Right hindlimb (tissue), 1 donor: ENCODE measurements at places on chromosomes 3 and 15.
A peak's percentile ranks its signal among the peaks of the same experiment; 100 is the strongest.

DNA sequence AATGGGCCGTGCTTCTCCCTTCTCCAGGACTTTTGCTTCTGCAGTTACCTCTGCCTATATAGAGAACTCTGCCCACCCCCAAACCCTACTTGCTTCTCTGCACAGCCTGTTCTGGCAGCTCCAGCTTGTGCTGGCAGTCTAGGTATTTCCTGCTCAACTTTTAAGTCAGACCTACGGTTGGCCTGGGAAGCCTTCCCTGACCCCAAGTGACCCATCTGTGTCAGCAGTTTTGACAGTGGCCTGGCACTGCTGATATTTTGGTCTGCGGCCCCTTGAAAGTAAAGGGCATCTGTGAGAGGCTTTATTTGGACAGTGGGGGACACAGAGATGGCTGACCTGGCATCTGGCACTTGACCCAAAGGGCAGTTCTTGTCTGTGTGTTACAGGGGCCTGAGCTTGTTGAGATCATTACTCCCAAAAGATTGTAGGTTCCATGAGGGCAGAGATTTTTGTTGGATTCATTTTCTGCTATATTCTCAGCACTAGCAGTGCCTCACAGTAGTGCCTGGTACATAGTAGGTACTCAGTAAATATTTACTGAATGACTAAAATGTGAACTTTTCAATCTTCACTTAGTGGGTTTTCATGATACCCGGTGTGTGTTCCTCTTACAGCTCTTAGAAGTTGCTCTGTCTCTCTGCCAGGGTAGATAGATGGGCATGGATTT lies 55.2 kb upstream of the TRAK1 start:
- no peak for DNase-seq

DNA sequence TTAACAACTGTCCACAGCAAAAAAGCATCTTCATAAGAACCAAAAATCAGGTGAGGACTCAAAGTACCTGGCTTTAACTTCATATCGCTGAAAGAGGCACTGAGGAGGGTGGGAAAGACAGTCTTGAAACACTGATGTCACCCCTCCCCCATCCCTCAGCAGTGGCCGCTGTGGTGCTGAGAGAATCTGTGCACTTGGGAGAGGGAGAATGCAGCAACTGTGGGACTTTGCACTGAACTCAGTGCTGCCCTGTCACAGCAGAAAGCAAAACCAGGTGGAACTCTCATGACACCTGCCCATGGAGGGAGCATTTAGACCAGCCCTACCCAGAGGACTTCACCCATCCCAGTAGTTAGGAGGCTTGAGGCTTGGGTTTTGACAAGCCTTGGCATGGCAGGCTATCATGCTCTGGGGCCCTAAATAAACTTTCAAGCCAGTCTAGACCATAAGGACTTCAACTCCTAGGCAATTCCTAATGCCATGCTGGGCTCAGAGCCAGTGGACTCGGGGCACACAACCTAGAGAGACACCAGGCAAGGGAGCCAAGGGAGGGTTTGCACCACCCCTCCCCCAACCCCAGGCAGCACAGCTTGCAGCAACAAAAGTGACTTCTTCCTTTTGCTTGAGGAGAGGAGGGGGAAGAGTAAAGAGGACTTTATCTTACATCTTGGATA lies 6.1 kb upstream of the ZSCAN2 start:
- DNase-seq: no peak

- no peak for DNase-seq
Observed at GRCh38 chr3:168083906-168084305, 11.8 kb downstream of the GOLIM4 start.

GRCh38 chr3:169827712-169828111 lies 15.0 kb upstream of the LRRC34 start:
- no peak for DNase-seq

DNA sequence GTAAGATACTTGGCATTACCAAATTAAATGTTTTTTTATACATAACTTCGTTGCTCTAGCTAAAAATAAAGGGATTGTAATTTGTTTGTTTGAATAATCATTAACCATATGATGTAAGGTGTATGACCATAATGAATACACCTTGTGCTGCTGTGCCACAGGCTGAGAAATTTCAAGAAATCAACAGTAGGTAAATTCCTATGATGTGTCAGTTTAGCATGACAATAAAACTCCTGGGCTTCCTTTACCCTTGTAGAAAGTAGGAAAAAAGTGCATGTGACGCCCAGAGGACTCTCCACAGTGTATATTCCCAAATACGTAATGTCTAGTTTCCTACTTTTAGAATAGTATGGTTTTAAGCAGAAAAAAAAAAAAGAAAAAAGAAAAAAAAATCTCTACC lies 208.1 kb downstream of the SATB1 start:
- DNase-seq: no peak

- no peak for DNase-seq
Observed at GRCh38 chr3:48247401-48247811, 6.5 kb downstream of the ZNF589 start.

GRCh38 chr15:31871166-31871886 lies 159.0 kb upstream of the CHRNA7 start:
- no peak for DNase-seq

DNA sequence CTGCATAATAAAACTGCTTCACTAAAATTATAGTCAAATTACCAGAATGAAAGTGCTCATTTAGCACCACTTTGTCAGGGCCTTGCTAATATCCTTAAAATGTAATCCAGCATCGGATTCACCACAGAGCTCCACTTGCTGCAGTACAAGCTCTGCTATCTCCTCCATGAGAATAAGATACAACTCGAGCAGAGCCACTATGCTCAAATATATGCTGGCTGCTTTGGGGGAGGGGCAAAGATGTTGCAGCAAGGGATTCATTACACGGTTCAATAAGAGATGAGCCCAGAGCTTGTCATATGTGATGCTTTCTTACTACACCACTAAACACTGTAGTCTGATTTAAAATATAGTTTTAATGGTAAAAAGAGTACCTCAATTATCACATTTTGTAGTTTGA lies 72.2 kb downstream of the DLG1 start:
- DNase-seq: no peak

DNA sequence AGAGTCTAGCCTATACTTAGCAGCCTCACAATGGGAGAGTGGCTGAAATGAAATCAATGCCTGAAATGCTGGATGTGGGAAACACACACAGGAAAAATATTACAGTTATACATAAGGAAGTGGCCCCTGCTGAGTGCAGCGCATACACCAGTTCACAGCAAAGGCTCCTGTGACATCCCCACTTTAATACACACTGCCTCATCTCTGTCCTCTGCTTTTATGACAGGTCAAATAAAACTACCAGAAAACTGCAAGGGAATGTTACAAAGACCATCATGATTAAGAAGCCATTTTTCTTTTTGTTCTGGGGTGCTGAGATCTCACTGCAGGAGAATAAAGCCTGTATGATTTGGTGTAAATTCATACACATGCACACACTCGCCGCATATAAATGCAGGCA lies 214.3 kb downstream of the ARRDC4 start:
- no peak for DNase-seq

GRCh38 chr15:94080416-94080815 lies 150.9 kb upstream of the MCTP2 start:
- DNase-seq: peak; percentile 50

- no peak for DNase-seq
Observed at GRCh38 chr3:15726881-15727280, 70.9 kb downstream of the ANKRD28 start.

- no peak for DNase-seq
Observed at GRCh38 chr3:185582236-185582635, 3.9 kb upstream of the SENP2 start.

DNA sequence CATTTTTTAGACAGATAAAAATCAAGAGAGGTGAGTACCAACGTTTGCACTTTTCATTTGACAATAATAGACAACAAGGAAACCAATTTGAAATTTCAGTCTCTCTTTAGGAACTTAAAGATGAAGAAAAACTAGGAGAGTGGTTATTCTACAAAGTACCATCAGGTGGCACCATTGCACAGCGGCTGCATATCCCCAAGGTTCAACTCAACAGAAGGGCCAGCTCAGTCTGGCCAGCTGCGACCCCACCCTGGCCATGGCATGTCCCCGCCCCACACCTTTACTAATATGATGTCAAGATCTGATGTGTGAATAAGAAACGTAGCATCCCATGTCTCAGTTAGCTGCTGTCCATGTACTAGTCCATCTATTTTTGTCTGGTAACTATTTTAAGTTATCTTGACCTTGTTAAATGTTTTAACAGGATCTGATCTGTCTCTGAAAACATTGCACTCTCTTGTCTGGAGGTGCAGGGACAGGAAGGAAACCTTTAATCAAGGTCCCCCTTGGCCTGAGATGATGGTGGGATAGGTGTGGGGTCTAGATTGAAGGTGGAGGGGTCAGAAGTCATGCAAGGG lies 35.5 kb upstream of the CGNL1 start:
- peak; percentile 72 for DNase-seq

GRCh38 chr3:185502987-185503386 lies 4.2 kb upstream of the TMEM41A start:
- no peak for DNase-seq

DNA sequence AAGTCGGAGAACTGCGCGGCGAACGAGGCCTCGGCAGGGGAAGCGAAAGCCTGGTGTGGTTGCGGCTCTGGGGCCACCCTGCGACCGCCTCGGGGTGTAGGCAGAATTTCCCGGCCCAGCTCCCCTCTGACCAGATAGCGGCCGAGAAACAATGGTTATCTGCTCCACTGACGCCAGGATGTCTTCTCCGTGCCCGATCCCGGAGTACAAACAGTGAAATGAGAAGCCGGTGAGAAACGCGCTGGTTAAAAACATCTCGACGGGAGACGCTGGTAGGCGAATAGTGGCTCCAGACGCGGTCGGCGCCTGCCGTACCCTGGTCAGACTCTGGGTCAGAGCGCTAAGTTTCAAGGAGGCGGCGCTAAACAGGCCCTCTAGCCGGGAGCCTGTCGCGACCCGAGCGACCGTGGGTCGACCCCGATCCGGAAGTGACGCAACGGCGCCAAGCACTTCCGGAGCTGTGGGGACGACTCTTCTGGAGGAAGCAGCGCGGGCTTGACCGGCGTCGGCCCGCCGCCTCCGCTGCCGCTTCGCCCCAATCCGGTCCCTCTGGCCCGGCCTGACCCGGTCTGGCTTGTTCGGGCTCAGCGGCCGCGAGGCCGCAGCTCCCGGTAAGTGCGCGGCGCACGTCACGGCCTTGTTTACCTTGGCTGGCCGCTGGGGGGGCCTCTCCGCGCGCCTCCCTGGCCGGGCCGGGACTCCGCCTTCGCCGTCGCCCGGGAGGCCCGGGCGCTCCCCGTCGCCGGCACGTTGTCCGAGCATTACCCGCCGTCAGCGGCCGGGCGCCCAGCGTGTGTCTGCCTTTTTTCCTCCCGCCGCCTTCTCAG lies at the start of gene ARIH2:
ARIH2 (plus strand) TSS at position 455 of the 827 bp plus-strand sequence. CDS start 8,717 bp downstream, outside the sequence.
- peak; percentile 96 for DNase-seq

DNA sequence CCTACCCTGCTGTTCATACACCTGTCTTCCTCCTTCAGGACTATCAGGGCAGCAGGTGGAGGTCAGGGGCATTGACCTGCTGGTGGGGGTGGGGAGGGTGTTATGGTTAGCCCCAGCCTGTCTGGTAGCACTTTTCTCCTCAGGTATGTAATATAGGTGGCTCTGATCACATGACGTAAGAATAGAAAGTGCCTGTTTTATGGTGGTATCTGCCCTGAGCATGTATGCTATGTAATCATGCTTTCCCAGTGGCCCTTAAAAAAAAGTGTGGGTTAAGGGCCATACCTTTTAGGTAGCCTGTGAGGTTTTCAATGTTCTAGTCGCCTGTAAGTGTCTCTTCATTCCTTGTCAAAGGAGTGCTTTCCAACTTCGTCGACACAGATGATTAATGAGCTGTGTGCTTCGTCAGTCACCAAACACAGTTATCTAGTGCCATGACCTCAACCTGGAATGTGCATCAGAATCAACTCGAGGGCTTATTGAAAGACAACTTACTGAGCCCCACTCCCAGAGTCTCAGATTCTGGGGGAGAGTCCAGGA lies 86.3 kb downstream of the KLHL25 start:
- DNase-seq: no peak

- no peak for DNase-seq
Observed at GRCh38 chr3:110494093-110494490, 577.5 kb upstream of the NECTIN3 start.

GRCh38 chr3:114709102-114709501 lies 415.3 kb downstream of the TIGIT start:
- no peak for DNase-seq

DNA sequence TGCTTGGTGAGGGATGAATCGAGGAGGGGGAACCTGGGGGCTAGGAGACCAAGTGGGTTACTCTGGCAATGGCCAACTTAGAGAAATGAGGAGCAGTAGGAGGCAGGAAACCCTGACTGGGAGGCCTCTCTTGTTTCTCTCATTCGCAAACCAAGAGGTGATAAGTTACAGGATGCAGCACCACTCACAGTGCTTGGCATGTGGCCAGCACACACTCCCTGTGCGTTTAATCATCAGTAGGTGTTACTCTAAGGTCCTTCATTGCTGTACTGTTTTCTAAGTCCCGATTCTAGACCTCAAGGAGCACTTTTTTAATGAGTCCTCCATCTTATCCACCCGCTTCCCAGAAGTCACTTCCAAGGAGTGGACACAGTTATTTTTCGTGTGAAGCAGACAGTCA lies 314.1 kb upstream of the TRIM42 start:
- DNase-seq: no peak

GRCh38 chr3:173284301-173284700 lies 113.2 kb upstream of the NLGN1 start:
- DNase-seq: no peak

DNA sequence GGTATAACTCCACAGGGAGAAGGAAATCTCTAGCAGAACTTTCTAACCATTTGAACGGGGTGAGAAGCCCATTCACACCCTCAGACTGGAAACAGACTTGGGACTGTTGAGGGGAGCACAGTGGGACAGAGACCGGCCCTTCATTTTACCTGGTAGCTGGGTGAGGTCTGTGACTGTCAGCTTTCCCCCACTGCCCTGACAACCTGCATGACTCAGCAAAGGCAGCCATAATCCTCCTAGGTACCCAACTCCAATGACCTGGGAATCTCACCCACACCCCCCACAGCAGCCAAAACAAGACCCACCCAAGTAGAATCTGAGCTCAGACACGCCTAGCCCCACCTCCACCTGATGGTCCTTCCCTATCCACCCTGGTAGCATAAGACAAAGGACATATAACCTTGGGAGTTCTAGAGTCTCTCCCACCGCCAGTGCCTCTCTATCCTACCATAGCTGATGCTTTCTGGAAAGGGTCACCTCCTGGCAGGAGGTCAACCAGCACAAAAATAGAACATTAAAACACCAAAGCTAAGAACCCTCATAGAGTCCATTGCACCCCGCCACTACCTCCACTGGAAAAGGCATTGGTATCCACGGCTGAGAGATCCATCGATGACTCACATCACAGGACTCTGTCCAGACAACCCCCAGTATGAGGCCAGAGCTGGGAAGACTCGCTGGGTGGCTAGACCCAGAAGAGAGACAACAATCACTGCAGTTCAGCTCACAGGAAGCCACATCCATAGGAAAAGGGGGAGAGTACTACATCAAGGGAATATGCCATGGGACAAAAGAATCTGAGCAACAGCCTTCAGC lies 28.0 kb downstream of the SENP7 start:
- no peak for DNase-seq

DNA sequence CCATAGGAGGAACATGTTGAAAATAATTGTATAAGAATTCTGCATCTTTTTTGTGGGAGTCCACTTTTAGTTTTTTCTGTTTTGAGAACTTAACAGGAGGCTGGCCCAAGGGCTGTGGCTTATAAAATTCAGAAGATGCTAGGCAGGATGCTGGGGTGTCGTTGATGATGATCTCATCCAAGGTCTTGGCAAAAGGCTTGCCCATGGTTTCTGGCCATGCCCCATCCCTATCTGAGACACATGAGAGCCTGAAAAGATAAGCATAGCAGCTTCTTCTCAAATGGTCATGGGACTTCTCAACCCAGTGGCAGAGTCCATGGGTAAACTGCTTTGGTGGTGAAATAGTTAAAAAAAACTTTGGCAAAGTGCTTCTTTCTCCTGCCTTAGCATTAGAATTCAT lies 35.2 kb downstream of the CMSS1 start:
- DNase-seq: no peak

GRCh38 chr3:31132132-31132769 lies 237.8 kb upstream of the GADL1 start:
- DNase-seq: no peak
